GM23338 (cell line): ENCODE measurements at places on chromosomes 7 and 10.

DNA sequence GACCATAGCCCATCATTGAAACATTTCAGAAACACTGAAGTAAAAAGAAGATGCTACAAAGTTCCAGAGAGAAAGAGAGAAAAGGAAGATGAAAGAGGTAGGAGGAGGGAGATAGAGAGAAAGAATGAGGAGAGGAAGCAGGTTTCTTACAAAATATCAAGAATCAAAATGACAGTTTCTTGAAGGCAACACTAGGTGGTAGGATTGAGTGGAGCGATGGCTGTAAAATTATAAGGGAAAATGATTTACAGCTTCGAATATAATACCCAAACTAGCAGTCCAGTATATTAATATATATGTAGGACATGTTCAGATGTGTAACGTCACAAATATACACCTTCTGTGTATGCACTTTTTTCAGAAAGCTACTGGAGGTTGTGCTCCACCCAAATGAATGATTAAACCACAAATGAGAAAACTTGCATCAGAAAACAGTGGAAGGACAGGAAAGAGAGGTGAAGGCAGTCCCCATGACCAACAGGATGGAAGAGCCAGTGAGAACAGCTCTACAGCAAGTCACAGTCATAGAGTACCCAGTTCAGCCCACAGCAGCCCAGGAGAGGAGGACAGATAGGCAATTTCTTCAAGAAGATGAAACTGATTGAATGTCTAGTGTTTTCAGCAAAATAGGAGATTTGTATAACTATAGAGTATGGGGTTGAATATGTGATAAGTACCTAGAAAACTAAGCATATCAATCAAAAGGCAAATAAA is 151.5 kb upstream of the TARP start:
- DNase-seq = peak; percentile 31

GRCh38 chr7:44062180-44062902 is 3.0 kb downstream of the PGAM2 start:
- DNase-seq = no peak

- no peak for DNase-seq
These were observed 797 bp upstream of the STMP1 start for GRCh38 chr7:135661311-135662122.

DNA sequence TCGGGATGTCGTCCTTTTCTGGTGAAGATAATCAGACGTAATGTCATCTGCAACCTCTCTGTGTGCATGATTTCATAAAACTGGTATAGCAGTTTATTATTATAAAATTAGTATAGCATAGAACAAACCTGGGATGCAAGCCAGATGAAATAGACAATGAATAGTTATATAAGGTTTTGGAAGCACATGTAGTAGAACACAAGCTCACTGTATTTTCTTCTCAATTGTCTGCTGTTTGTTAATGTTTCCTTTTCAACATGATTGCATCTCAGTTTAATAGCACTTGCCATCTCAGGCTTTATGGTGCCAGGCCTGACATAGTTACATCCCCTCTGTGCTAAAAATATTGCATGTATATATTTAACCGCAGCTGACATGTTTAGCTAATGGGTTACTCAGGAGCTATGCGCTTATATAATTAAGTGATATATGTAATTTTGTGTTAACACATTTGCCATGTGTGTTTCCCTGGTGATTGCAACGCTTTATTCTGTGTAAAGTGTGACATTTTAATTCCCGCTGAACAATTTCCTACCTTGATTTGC is 132.7 kb downstream of the ARID5B start:
- no peak for DNase-seq

GRCh38 chr7:153858355-153858754 is 193.8 kb upstream of the DPP6 start:
- DNase-seq = no peak

- peak; percentile 83 for DNase-seq
These were observed 12.2 kb downstream of the COMTD1 start for GRCh38 chr10:75223507-75223906.

- no peak for DNase-seq
These were observed 298.0 kb upstream of the TMEM229A start for GRCh38 chr7:124330731-124331407.

DNA sequence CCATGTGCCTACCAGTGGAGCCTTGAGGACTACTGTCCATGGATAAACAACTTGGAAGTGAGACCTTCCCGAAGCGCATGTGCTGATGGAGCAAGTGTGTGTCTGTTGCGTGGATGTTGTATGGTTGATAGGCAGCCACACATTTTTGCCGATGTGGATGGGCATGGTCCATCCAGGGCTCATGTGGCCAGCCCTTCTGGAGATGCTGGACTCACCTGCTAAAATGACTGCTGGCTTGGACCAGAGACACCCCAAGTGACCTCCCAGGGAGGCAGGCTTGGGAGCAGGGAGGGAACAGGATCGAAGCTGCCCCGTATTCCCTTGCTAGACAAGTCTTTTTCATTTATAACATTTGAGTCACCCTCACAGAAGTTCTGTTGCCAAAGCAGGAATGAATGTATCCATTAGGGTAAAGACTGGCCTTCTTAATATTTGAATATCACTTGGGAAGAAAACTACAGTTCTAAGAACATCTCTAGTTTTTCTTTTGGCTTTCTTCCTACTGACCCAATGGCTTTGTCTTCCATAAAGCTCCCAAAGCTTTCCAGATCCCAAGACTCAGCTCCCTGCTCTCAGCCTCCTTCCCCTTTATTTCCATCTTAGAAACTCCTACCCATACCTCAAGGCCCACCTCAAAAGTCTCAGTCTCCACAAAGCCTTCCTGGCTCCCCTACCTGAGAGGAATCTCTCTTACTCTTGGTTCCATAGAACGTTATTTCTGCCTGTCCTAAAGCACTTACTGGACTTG is 3.0 kb downstream of the PTPRE start:
- DNase-seq = no peak

DNA sequence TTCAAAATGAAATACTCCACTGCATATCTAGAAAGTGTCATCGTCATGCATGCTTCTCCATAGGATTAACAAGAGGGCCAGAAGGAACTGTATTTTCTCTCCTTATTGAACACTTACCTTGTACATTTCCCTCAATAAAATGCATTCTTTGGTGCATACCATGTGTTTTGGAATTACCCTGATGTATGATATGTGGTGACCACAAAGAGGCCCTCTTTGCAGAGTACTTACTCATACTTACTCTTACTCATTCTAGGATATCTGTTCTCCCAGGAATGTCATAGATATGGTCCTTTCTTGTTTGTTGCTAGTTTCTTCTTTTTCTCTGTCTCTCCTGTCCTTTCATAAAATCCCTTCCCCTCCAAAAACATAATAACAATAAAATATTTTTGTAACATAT is 1087.1 kb upstream of the POT1 start:
- DNase-seq = no peak

GRCh38 chr10:52129410-52130178 is 184.5 kb upstream of the DKK1 start:
- no peak for DNase-seq

DNA sequence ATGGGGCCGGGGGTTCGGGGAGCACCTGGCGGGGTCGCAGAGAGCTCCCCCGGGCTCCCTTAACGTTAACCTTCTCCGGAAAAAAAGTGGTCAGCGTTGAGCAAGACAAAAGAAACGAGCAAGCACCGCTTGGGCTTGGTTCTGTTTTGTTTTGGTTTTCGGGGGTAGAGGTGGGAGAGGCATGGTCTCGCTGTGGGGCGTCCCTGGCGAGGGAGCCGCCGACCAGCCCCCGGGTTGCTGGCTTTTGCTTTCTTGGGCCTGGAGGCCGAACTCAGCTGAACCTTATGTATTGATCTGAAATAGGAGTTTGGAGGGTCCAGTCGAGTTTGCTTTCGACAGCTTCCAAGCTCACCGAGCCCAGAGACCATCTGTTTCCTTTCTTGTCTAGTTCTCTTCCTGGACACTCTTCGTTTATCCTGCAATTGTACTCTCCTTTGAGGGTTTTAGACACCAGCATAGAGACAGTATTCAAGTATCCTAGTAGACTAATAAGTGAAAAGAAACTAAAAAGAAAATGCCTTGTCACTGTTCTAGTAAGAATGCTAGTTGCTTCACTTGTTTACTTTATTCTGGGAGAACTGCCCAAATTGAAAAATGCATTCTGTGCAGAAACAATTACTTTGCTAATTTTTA is 980 bp downstream of the FHIP2A start:
- DNase-seq = peak; percentile 59

DNA sequence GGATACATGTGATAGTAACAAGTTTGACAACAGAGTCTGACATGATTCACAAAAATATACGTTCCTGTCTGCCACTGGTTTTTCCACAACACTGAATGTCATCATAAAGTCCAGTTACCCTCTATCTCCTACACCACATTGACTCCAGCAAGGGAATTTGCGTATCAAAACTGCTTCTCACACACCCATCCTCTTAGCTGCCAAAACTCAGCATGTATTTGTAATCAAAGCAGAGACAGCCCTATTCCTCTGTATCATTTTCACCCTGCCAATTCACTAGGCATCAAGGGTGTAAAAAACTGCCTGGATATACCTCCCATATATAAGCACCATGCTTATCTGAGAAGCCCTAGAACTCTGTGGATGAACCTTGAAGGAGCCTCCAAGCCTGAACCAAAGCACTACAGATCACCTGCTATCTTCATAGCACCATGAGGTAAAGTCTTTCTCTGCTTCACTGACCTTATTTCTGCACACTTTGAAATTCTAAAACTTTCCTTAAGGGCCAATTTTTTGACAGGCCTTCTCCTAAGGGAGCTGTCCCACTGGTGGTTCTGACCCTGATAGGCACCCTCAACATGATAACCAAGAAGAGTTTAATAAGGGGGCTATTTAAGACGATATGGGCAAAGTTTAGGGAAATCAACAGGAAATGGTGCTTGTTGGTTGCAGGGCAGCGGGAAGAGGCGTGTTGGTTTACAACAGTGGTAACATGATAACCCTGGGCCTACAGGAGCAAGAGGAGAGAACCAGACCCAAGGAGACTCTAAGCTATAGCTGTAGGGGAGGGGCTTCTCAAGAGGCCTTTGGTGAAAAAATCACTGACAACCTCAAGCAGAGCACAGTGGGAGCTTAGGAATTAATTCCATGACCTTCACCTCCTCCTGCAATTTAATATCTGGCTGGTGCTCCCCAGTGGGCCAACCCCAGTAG is at the start of gene IFIT1B:
Gene IFIT1B, plus strand, starts transcription at position 352 of the 933 bp plus-strand sequence. Its CDS starts 80 bp downstream, at position 432.
- peak; percentile 39 for DNase-seq

GRCh38 chr10:10847387-10847786 is 170.3 kb upstream of the CELF2 start:
- no peak for DNase-seq

DNA sequence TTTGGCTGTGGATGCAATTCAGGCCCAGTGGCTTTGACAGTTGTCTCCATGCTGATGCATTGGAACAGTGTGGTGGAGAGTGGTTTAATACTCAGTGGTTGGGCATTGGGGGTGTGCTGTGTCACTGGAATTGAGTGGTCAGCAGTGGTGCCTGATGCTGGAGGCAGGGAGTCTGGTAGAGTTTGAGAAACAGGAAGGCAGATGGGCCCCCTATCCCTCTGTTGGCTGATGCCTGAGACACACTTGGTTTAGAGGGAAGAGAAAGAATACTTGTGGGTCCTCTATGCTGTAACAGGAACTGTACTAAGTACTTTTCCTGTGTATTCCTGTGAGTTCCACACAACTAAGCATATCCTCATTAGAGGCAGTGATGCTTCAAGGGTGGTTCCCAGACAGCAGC is 55.4 kb downstream of the EEPD1 start:
- no peak for DNase-seq

GRCh38 chr7:124155432-124156022 is 122.7 kb upstream of the TMEM229A start:
- DNase-seq = peak; percentile 58

DNA sequence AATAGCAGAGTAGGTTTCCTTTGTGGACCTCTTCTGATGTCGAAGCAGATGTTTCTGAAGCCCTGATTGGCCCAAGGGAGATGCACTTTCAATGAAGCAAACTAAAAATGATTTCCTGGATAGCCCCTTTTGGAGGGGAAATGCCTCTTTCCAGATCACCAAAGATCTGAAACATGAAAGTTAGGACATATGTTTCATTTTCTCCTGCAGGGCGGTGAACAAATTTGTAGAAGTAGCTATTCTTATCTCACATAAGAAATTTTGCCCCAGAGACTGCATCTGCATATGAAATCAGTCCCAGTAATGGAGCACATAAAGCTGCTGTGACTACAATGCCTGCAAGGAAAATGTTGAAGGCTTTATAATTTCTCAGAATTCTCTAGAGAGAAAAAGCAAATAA is 56.0 kb downstream of the THSD7A start:
- DNase-seq = no peak

DNA sequence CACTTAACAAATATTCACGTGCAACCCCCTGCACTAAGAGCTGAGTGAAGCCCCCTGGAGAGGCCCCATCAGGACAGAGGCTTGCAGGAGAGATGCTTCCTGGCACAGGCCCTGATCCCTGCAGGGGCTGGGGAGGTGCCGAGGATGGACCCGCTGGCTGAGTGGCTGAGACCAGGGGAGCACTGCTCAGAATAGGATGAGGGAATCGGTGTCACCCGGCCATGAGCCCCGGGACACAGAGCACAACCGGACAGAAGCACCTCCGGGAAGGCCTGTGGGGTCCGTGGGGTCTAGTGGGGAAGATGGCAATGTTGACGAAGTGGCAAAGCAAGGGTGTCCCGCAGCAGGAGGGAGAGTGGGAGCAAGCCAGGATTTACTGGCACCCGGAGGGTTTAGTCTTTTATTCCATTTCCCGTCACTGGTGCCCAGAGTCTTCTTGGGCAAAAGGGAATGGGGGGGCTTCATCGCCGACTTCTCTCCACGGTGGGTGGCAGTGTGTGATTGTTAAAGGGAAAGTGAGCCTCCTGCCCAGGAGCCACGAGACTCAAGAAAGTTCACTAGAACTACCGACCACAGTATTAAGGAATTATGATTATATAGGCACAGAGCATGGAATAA is 140.7 kb downstream of the ADARB2 start:
- DNase-seq = no peak

- no peak for DNase-seq
These were observed 24.9 kb downstream of the PLEKHA8 start for GRCh38 chr7:30053068-30053467.

- DNase-seq = no peak
These were observed 177.9 kb downstream of the PDE1C start for GRCh38 chr7:31892099-31892829.

GRCh38 chr7:46539892-46540483 is 618.9 kb upstream of the IGFBP3 start:
- DNase-seq = peak; percentile 39

- no peak for DNase-seq
These were observed 24.9 kb upstream of the CHST3 start for GRCh38 chr10:71939304-71939703.

- DNase-seq = peak; percentile 72
These were observed 279.6 kb upstream of the PITRM1 start for GRCh38 chr10:3452173-3452626.

- DNase-seq = no peak
These were observed 151.7 kb upstream of the PPP2R2D start for GRCh38 chr10:131748831-131749766.

- DNase-seq = no peak
These were observed 22.6 kb downstream of the CHCHD3 start for GRCh38 chr7:133059263-133059662.

DNA sequence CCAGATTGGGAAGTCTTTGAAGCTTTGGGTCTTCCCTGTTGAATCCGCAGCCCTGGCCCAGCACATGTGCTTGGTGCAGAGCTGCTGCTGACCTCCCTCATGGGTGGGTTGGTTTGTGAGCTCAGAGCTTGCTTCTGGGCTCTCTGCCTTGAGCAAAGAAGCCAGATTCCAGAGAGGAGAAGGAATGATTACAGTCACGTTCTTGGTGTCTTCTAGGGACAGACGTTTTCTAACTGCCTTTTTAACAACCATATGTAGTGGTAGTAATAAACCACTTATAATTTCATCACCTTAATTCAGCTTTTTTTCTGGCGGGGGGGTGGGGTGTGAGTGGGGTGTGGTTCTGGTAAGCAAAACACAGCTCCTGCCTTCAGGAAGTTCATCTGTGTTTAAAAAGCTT is 39.5 kb downstream of the LRMDA start:
- DNase-seq = no peak

GRCh38 chr7:151792086-151792485 is 84.8 kb downstream of the PRKAG2 start:
- no peak for DNase-seq
